ENCODE measurements at places on chromosomes 12 and 14.

- no peak for DNase-seq
Observed at GRCh38 chr14:68448252-68448902, 344.5 kb downstream of the ZFP36L1 start.

- no peak for DNase-seq
Observed at GRCh38 chr12:13606290-13606689, 375.1 kb downstream of the GRIN2B start.

- DNase-seq: no peak
Observed at GRCh38 chr12:115932066-115932465, 345.4 kb downstream of the MED13L start.

DNA sequence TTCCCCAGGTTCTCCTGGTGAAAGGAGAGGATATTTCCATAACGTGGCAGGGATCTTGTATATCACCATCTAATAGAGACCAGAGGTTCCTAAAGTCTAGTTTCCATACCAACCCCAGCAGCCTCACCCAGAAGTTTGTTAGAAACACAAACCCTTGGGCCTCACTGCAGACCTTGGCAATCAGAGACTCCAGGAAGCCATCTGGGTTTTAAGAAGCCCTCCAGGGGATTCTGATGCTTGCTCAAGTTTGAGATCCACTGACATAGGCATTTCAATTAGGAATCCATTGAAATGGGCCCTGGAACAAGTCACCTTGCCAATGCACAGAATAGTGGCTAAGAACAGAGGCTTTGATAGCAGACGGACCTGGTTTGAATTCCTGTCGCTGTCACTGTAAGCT is 2.2 kb upstream of the CMKLR1 start:
- DNase-seq: no peak

GRCh38 chr14:32142341-32142740 is 59.5 kb upstream of the RNU6-7 start:
- DNase-seq: no peak

DNA sequence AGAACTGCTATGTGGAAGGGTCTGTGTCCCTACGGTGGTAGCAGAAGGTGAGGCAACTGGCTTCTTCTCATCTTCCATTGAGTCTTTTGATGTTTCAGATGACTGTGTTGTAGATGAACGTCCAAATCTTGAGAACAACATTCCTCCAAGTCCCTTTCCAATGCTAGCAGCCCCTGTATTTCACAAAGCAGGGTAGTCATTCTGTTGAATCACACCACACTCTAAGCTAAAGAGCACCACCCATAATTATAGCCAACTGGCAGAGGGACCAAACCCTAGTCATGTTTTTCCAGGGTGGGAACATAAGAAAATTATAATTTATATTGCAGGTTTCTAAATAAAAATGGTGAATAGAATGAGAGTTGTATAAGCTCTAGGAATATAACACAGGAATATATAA is 98.7 kb downstream of the DDHD1 start:
- DNase-seq: no peak

- no peak for DNase-seq
Observed at GRCh38 chr12:19277711-19278110, 148.2 kb downstream of the PLEKHA5 start.

GRCh38 chr12:968545-968944 is 19.1 kb upstream of the RAD52 start:
- DNase-seq: no peak

- no peak for DNase-seq
Observed at GRCh38 chr12:111981987-111982386, 31.0 kb downstream of the TMEM116 start.

DNA sequence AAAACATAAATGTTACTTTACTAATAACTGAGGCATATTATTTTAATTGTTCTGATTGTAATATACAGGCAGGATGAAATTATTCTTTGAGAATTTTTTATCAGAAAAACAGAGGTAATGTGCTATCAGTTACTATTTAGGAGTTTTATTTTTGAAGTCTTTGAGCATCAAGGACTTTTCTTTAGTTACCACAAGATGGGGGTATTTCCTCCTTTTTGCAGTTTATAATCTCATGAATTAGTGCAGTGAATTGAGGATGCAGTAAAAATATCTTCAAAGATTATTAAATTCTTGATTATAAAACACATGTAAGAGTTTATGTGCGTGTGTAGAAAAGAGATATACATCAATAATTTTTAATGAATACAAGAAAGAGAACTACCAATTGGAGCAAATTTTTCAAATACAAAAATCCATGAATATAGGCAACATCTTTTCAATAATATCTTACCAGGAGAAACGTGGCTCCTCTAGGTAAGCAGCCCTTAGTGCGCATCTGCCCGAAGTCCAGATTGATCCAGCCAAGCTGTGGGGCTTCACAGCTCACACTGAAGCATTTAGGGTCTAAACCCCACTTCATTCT is 71.6 kb downstream of the ERGIC2 start:
- no peak for DNase-seq

DNA sequence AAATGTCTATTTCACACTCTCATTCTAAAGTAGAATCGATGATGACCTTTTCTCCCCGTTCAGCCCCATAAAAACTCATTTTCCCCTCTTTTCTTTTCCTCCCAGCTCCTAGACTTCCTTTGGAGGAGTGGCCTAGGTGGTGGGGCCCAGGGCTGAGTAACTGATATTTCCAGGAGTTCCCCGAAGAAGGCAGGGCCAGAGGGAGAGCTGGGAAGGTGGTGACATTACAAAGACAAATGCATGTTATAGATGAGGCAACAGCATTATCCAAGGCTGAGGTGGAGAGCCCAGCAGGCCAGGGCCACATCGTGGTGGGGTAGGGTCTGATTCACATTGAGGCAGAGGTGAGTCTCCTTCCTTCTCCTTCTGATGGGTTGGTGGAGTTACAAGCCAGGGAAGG is 22.2 kb upstream of the HDAC7 start:
- DNase-seq: no peak

GRCh38 chr12:20272801-20273200 is 95.5 kb upstream of the PDE3A start:
- no peak for DNase-seq

- DNase-seq: no peak
Observed at GRCh38 chr14:99990268-99991170, 74.7 kb upstream of the EVL start.

DNA sequence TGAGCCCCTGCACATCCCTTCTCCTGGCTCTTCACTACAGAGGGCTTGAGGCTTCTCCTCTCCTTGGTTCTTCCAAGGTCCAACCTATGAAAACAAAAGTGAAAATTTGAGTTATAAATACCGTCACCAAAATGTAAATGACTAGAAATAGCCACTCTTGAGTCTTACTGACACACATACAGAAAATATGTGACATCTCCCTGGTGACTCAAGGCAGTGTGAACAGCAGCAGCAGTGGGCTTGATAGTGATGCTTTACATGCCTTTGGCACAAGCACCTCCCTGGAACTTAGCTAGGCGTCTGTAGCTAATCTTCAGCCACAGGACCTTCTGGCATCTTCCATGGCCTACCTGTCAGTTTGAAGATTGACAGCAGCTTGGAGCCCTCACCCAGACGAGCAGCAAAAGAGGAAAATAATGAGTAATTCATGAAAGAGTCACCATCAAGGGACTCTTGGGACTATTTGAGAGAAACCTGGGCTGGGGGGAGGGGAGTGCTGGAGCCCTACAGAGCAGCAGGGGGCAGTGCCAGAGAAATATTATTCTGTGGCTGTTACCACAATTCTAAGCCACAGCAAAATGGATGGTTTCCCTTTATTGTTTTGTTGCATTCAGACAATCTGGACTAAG is 158.0 kb downstream of the KCNK10 start:
- DNase-seq: no peak

DNA sequence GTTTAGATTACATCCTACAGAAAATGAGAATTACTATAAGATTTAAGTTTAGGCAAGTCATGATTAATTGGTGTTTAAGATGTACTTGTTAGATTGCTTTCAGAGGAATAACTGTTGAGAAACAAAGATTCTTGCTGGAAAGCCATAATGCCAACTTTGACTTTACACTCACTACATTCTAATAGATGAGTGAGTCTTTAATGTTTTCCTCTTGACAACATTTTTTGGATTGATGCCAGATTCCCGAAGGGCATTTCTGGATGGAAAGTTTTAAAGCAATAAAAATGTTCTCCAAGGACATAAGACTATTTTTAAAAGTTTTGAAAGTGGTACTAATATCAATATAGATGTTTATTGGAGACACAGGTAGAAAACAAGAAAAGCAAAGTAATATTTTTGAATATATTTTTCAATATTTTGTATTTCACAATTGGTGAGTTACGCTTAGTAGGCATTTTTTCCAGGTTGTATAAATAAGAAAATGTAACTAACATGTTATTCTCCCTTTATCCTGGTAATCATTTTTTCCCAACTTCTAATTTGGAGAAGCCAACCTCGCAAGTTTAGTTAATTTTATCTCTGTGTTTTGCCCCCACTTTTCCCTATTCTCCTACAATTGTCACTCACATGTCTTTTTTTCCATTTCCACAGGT is 307.3 kb downstream of the CEP128 start:
- no peak for DNase-seq

GRCh38 chr14:102373110-102373509 is 10.4 kb downstream of the TECPR2 start:
- no peak for DNase-seq

GRCh38 chr12:53476769-53477209 is 22.5 kb downstream of the MAP3K12 start:
- DNase-seq: no peak

- no peak for DNase-seq
Observed at GRCh38 chr12:84056-84455, 17.5 kb downstream of the IQSEC3 start.

DNA sequence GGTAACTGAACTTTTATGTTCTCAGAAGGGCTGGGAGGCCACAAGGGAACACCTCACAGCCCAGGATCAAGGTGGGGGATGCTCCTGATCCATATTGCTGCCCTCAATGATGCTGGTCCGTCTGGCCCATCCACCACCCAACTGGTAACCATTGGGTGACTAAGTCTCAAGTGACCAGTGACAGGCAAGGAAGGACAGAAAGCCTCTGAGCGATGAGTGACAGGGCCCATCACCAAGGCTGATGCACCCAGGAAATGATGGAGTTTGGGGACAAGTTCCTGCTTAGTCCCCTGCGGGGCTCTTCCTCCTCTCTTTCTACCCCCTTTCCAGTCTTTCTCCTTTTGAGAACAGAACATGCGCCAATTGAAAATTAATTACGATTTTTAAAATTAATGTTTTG is 2.6 kb upstream of the MMP19 start:
- no peak for DNase-seq

GRCh38 chr12:116320791-116321217 is 43.3 kb upstream of the MED13L start:
- no peak for DNase-seq

DNA sequence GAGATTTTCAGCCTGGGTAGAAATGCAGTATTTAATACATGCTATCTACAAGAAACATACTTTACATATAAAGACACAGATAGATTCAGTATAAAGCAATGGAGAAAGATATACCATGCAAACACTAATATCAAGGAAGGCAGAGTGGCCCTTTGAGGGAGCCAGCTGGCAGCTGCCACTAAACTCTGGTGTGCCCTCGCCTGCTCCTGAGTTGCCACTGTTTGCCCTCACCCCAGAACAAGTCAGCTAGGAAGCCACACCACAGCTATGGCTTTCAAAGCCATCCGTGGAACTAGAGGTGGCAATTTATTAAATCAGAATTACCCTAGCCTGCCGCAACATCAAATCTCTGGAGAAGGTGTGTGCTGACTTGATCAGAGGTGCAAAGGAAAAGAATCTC is 18.3 kb downstream of the PXN start:
- DNase-seq: no peak

All from activated naive CD4-positive, alpha-beta T cell treated with anti-CD3 and anti-CD28 coated beads, Interleukin-2, amount 10 ng/mL, durations not matched to agents 7 days and 5 days (primary cell).